Breast epithelium (tissue), 4 donors: ENCODE measurements at places on chromosomes 5 and 9. TPM values are rescaled to one million over a fixed set of nuclear protein-coding genes. Genes with fewer than 3 reads are reported as not detected.

Gene ZBTB26
- total RNA-seq = 7.2 TPM

Gene SHB
- 3.8 TPM for total RNA-seq

DNA sequence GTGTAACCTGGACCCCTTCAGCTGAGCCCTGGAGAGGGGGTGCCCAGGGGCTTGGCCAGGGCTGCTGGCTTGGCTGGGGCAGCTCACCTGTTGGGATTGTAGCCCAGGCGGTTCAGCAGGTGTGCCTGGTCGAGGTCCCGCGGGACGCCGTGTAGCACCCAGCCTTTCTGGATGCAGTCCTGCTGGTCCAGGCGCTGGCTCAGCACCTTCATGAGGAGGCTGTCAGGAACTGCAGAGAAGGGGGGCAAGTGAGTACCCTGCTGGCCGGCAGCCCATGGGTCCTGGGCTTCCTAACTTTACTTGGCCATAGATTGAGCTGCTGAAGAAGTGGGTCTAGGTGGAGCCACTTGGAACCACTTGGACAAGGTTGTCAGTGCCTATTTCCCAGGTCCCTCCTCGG lies 85.5 kb downstream of the AK8 start:
- no peaks in the 10 kb centered on the region for H3K4me1 ChIP-seq
- DNase-seq = no peak
- H3K36me3 ChIP-seq = no peaks in the 10 kb centered on the region
- H3K27me3 ChIP-seq = no peaks in the 10 kb centered on the region
- no peak overlapping the region for H3K27ac ChIP-seq

DNA sequence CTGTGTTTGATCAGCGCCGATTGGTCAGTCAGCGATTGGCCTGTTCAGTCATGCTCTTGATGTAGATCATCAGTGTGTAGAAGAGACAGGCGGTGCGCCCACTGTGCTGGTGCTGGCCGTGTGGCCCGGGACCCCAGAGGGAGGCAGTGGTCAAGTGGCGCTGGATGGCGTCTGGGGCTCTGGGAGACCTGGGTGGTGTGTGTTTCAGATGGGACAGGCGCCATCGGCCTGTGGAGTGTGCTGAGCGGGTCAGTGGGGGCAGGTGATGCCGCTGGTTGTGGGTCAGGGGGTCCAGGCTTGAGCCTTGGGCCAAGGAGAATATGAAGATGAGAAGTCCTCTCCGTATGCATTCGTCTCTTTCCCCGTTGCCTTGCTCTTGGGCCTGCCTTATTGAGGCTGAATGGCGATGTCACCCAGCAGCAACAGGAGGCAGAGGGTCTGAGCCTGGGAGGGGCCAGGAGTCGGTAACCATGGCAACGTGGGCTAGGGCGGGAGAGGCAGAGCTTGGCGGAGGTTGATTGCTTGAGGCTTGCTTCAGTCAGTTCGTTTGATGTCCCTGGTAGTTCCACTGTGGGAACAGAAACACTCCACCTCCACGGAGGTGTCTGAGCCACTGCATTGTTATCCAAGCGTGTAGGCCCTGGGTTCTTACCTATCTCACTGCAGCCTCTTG lies 117.8 kb upstream of the CACNA1B start:
- H3K27ac ChIP-seq = no peak overlapping the region
- H3K4me3 ChIP-seq = no peak overlapping the region
- H3K4me1 ChIP-seq = no peaks in the 10 kb centered on the region
- no peak for DNase-seq
- H3K36me3 ChIP-seq = no peaks in the 10 kb centered on the region
- H3K27me3 ChIP-seq = no peaks in the 10 kb centered on the region

- no peaks in the 10 kb centered on the region for H3K36me3 ChIP-seq
- H3K27ac ChIP-seq = no peak overlapping the region
- no peak for DNase-seq
- no peaks in the 10 kb centered on the region for H3K27me3 ChIP-seq
- no peak overlapping the region for H3K4me3 ChIP-seq
- no peaks in the 10 kb centered on the region for H3K4me1 ChIP-seq
Observed at GRCh38 chr9:134695144-134695543, 53.5 kb downstream of the COL5A1 start.

DNA sequence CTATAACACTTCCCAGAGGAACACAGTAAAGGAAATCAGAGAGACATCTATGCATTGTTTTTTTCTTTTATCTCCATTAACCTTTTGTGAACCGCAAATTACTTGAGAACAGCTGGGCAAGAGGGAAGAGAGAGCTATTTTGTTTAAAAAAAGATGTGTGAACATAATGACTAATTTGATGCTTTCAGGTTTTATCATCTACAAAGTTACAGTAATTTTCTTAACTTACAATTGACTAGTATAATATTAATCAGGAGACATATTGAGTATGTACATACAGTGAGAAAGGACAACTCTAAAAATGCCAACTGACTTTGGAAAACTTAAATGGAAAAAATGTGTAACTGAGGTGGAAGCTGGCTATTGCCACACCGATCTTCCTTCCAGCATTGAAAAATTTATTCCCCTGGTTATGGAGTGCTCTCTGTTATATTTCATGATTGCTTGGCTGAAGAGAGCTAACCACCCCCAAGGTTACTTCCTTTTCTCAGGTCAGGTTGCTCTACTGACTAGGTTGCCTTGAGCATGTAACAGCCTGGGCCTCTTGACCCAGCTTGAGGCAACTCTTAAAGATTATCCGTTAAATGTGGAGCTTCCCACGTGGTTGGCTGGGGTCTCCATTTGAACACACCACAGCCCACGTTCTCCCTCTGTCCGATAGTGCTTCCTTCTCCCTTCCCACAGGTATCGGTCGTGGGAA lies 62.6 kb upstream of the C6 start:
- H3K27ac ChIP-seq = no peak overlapping the region
- DNase-seq = no peak
- H3K4me1 ChIP-seq = no peaks in the 10 kb centered on the region
- H3K27me3 ChIP-seq = no peaks in the 10 kb centered on the region
- no peaks in the 10 kb centered on the region for H3K36me3 ChIP-seq
